ENCODE measurements at places on chromosomes 13 and 19.

DNA sequence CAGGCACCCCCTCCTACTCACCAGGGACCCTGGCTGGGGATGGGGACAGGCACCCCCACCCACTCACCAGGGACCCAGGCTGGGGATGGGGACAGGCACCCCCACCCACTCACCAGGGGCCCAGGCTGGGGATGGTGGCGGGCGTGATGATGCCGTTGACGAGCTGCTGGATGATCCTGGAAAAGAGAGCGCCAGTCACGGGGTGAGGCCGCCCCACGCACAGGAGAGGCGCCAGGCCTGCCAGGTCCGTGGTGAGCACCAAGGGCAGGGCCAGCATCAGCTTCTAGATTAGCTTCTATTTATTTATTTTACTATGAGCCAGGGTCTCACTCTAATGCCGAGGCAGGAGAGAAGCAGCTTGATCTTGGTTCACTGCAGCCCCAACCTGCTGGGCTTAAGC is 10.4 kb downstream of the FGF22 start:
- H3K4me3 ChIP-seq: no peak overlapping the region
- no peak for DNase-seq
- H3K27me3 ChIP-seq: no peaks in the 10 kb centered on the region
- no peak overlapping the region for H3K27ac ChIP-seq

DNA sequence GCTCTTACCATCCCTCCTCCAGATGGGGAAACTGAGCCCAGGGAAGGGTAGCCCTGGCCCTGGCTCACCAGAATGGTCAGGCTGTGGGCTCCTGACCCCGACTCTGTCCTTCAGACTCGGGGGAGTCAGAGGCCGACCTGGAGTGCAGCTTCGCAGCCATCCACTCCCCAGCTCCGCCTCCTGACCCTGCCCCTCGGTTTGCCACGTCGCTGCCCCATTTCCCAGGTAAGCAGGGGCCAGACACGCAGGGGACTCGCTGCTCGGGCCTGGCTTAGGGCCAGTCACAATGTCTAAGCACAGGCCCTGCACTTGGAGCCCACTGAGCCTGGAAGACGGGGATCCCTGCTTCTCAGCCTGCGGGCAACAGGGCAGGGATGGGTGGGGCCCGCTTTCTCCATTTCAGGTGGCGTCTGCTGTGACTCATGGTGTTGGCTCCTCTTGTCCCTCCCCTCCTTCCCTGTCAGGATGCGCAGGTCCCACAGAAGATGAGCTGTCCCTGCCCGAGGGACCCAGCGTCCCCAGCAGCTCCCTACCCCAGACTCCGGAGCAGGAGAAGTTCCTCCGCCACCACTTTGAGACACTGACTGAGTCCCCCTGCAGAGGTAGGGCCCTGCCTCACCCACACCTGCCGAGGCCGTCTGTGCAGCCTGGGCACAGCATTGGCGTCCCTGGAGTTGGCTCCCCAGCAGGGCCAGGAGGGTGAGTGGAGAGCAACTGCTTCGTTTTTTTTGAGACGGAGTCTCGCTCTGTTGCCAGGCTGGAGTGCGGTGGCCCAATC is 9.2 kb upstream of the OVOL3 start:
- H3K36me3 ChIP-seq: peaks cover 35% of the 10 kb centered on the region
- DNase-seq: no peak
- H3K27me3 ChIP-seq: no peaks in the 10 kb centered on the region

DNA sequence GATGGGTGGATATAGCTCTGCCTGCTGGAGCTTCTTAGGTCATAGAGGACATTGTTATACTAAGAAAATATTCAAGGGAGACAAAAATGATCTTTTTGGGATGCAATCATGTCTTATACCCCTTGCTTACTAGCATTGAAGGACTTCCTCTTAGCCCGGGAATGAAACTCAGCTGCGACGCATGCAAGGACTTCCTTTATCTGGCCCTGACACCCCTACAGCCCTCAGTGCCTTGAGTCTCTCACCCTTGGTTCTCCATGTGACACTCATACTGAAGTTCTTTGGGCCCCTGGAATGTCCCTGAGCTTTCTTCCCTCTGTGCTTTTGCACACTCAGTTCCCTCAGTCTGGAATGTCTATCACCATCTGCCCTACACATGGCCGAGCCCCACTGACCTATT is 72.5 kb upstream of the MTIF3 start:
- H3K27me3 ChIP-seq: peaks cover 14% of the 10 kb centered on the region
- no peak overlapping the region for H3K27ac ChIP-seq
- H3K36me3 ChIP-seq: no peaks in the 10 kb centered on the region
- no peaks in the 10 kb centered on the region for H3K4me1 ChIP-seq

DNA sequence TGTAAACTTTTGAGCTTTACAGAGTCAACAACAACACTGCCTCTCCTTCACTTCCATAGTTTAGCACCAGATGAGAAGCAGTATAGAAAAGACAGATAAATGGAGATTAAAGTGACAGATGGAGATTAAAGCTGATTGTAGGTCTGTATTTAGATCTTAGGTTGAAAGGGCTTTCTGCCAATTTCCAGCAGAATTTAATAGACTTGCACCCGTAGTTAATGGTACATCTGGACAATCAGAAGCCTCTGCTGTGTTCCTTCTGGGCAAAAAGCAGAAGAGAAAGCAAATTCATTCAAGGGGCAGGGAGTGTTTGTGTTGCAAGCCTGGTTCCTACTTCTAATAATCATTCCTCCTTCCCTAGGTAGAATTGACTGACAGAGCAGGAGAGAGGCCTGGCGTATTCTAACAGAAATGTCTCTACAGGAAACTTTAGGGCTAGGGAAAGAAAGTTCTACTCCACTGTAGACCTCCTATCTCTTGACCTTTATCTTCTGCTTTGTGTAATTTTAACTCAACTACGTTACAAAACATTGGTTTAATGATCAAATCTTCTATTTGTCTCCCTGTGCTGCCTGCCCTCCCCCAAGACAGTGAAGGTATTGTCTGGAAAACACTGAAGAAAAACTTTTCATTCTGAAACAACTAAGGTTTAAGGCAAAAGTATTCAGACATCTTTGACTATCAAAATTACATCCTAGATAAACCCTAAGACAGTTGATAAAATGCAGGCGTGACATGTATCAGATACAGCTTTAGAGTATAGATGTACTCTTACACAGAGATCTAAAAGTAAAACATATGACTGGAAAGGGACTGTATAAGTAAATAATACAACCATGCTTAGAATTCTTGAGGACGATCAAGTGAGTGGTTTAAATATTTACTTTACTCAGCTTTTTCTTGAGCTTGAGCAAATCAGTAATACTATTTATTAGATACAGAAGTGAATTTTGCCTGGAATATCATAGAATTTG is 44.4 kb downstream of the GPC6 start:
- H3K27me3 ChIP-seq: no peaks in the 10 kb centered on the region
- DNase-seq: no peak
- H3K27ac ChIP-seq: no peak overlapping the region
- H3K4me1 ChIP-seq: no peaks in the 10 kb centered on the region
- no peaks in the 10 kb centered on the region for H3K36me3 ChIP-seq
- H3K4me3 ChIP-seq: no peak overlapping the region

GRCh38 chr13:106034201-106034600 is 501.3 kb downstream of the EFNB2 start:
- no peaks in the 10 kb centered on the region for H3K27me3 ChIP-seq
- no peaks in the 10 kb centered on the region for H3K36me3 ChIP-seq
- no peak overlapping the region for H3K27ac ChIP-seq
- no peak overlapping the region for H3K4me3 ChIP-seq

DNA sequence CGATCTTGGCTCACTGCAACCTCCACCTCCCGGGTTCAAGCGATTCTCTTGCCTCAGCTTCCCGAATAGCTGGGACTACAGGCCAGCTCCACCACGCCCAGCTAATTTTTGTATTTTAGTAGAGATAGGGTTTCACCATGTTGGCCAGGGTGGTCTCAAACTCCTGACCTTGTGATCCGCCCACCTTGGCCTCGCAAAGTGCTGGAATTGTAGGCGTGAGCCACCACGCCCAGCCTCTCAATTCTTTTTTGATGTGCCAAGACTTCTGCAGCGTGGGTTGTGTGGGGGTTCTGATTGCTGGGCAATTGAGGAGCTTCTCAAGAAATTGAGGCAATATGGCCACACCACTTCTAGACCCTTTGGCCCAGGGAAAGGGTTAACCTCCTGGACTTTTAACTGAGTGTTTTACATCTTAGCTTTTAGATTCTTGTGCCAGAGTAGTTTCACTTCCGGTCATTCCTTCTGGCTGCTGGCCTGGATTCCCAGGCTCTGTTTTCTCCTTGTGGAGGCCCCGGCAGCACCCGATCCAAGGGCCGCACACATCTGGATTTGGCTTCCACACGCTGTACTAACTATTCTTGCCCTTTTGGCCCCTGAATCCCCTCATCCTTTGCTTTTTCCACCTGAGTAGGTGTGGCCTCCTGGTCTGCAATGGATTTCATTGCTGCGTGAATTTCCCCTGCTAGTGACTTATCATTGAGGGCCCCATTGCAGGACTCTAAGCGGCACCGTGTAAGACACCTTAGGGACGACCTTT is 14.7 kb downstream of the SMARCA4 start:
- no peaks in the 10 kb centered on the region for H3K27me3 ChIP-seq
- peaks cover 22% of the 10 kb centered on the region for H3K4me1 ChIP-seq
- H3K27ac ChIP-seq: no peak overlapping the region
- no peak overlapping the region for H3K4me3 ChIP-seq
- peaks cover 6% of the 10 kb centered on the region for H3K36me3 ChIP-seq
- no peak for DNase-seq

GRCh38 chr13:49370371-49370770 is 73.5 kb downstream of the CAB39L start:
- no peak for DNase-seq
- no peak overlapping the region for H3K4me3 ChIP-seq
- H3K27ac ChIP-seq: no peak overlapping the region
- no peaks in the 10 kb centered on the region for H3K27me3 ChIP-seq
- H3K36me3 ChIP-seq: no peaks in the 10 kb centered on the region

- peak overlapping the region; percentile 71 for H3K27ac ChIP-seq
- H3K36me3 ChIP-seq: peaks cover 23% of the 10 kb centered on the region
- no peak for DNase-seq
These were observed 410 bp downstream of the PIN1 start for GRCh38 chr19:9835507-9835949.

DNA sequence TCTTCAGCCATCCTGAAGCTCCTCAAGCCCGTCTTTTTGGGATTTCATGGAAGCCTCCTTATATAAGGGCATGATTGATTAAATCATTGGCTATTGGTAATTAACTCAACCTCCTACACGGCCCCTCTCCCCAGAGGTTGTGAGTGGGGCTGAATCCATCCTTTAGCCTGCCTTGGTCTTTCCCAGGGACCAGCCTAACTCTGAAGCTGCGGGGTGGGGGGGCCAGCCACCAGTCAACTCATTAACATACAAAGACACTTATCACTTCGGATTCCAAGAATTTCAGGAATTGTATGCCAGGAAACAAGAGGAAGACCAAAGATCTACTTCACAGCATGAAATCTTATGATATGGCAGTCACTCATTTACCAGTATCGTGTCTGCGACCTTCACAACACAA is 9.9 kb downstream of the COL4A1 start:
- H3K27ac ChIP-seq: no peak overlapping the region
- peaks cover 48% of the 10 kb centered on the region for H3K27me3 ChIP-seq
- H3K36me3 ChIP-seq: no peaks in the 10 kb centered on the region
- peaks cover 3% of the 10 kb centered on the region for H3K4me1 ChIP-seq
- DNase-seq: no peak

- peaks cover 39% of the 10 kb centered on the region for H3K4me1 ChIP-seq
- DNase-seq: peak; percentile 72
- no peaks in the 10 kb centered on the region for H3K36me3 ChIP-seq
- H3K27ac ChIP-seq: peak overlapping the region; percentile 98
- peak overlapping the region; percentile 84 for H3K4me3 ChIP-seq
These were observed 13.2 kb upstream of the ASF1B start for GRCh38 chr19:14149509-14149994.

DNA sequence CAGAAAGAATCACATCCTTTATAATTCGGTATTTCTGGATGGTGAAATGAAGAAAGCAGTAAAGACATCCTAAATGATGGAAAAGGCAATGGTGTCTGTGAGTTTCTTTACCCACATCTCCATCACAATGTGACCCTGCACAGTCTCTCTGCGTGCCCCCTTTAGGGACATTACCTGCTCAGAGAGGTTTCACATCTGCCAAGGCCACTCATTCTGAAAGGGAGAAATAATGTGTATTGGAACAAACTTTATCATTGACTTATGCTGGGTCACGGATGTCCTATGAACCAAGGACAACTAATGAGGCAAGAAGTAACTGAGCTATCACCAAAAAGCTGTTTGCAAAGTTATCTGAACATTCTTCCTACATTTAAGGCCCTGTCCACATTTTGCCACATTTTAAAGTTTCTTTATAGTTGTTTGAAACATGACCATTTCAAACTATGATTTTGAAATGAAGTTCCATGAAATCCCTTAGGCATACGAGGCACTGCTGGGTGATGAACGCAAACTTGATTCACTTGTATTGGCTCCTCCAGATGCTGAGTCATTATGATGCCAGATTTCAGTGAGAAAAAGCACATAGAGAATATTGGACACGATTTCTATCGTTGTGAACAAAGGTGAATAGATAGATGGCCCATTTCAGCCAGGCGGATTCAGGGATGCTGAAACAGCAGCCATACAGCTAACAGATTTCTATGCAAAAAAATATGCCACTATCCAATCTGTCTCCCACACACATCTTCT is 63.5 kb upstream of the HMGB1 start:
- H3K36me3 ChIP-seq: no peaks in the 10 kb centered on the region
- no peak for DNase-seq
- H3K4me1 ChIP-seq: no peaks in the 10 kb centered on the region
- no peak overlapping the region for H3K4me3 ChIP-seq
- no peaks in the 10 kb centered on the region for H3K27me3 ChIP-seq

DNA sequence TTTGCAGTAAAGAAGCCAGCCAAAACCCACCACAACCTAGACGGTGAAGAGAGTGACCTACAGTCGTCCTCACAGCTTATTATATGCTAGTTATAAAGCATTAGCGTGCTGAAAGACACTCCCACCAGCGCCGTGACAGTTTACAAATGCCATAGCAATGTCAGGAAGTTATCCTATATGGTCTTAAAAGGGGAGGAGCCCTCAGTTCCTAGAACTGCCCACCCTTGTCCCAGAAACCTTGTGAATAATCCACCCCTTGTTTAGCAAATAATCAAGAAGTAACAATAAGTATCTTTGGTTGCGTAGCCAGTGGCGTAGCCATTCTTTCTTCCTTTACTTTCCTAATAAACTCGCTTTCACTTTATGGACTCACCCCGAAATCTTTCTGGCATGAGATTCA is 227.9 kb upstream of the ARGLU1 start:
- no peak for DNase-seq
- no peaks in the 10 kb centered on the region for H3K36me3 ChIP-seq
- H3K27me3 ChIP-seq: no peaks in the 10 kb centered on the region
- peak overlapping the region; percentile 17 for H3K4me3 ChIP-seq

- H3K4me3 ChIP-seq: no peak overlapping the region
- no peak for DNase-seq
- no peaks in the 10 kb centered on the region for H3K27me3 ChIP-seq
- H3K4me1 ChIP-seq: peaks cover 7% of the 10 kb centered on the region
- H3K27ac ChIP-seq: peak overlapping the region; percentile 54
These were observed 951.3 kb downstream of the SLITRK5 start for GRCh38 chr13:88622362-88622973.

All from activated CD4-positive, alpha-beta memory T cell treated with anti-CD3 and anti-CD28 coated beads, Interleukin-2, amount 10 ng/mL, durations not matched to agents 7 days and 5 days (primary cell).